Muscle of arm (tissue), 14 donors: ENCODE measurements at places on chromosomes 5 and 9. TPM values are rescaled to one million over a fixed set of nuclear protein-coding genes. Genes with fewer than 3 reads are reported as not detected.

SLC6A18 gene
- not detected for polyA plus RNA-seq

PCDHGA12 gene
- polyA plus RNA-seq, result 1.2 TPM

ECSCR gene
- 34.0 TPM for polyA plus RNA-seq

FOXD4L5 gene
- polyA plus RNA-seq, result not detected

TMEM161B gene
- 10.7 TPM for polyA plus RNA-seq

SPATA31A3 gene
- polyA plus RNA-seq, result not detected

ECM2 gene
- 24.3 TPM for polyA plus RNA-seq

FRMD3 gene
- 41.9 TPM for polyA plus RNA-seq

MSANTD3 gene
- polyA plus RNA-seq, result 16.5 TPM

PCDHGA5 gene
- not detected for polyA plus RNA-seq

PRSS3 gene
- polyA plus RNA-seq, result 0.80 TPM

FAM221B gene
- not detected for polyA plus RNA-seq

PDCD1LG2 gene
- 0.92 TPM for polyA plus RNA-seq

HCN1 gene
- 7.0 TPM for polyA plus RNA-seq

NAIF1 gene
- 6.5 TPM for polyA plus RNA-seq

PANK3 gene
- 48.2 TPM for polyA plus RNA-seq

C5orf58 gene
- 0.69 TPM for polyA plus RNA-seq

CSF1R gene
- polyA plus RNA-seq, result not detected

ZNF483 gene
- 0.85 TPM for polyA plus RNA-seq

COL15A1 gene
- 156 TPM for polyA plus RNA-seq

NEURL1B gene
- 43.7 TPM for polyA plus RNA-seq

PCDHA1 gene
- polyA plus RNA-seq, result 0.12 TPM

SPATA31E1 gene
- polyA plus RNA-seq, result not detected

TARS1 gene
- polyA plus RNA-seq, result 70.0 TPM

CA9 gene
- polyA plus RNA-seq, result not detected

TYRP1 gene
- polyA plus RNA-seq, result 28.4 TPM

GRXCR2 gene
- polyA plus RNA-seq, result not detected

PIP5K1B gene
- 1.3 TPM for polyA plus RNA-seq

SH3GL2 gene
- polyA plus RNA-seq, result 0.19 TPM

SLC4A9 gene
- 0.15 TPM for polyA plus RNA-seq

TIMD4 gene
- polyA plus RNA-seq, result 9.0 TPM

CENPK gene
- polyA plus RNA-seq, result 33.2 TPM

LHX2 gene
- 1.6 TPM for polyA plus RNA-seq

CCL27 gene
- not detected for polyA plus RNA-seq

C9orf78 gene
- 53.5 TPM for polyA plus RNA-seq

BAAT gene
- polyA plus RNA-seq, result 2.3 TPM

SLC45A2 gene
- polyA plus RNA-seq, result not detected

THBS4 gene
- not detected for polyA plus RNA-seq

FGD3 gene
- polyA plus RNA-seq, result 3.6 TPM

SLC6A7 gene
- 0.52 TPM for polyA plus RNA-seq

SMIM32 gene
- 0.24 TPM for polyA plus RNA-seq

PTPRD gene
- polyA plus RNA-seq, result 86.5 TPM

IFNE gene
- polyA plus RNA-seq, result not detected
